Dermis lymphatic vessel endothelial cell (primary cell): ENCODE measurements at places on chromosomes 5 and 9. TPM values are rescaled to one million over a fixed set of nuclear protein-coding genes. Genes with fewer than 3 reads are reported as not detected.

The SLC25A2 gene
- 0.09 and 0.22 TPM in 2 replicates for total RNA-seq

The SEMA6A gene
- 31.0 and 46.4 TPM in 2 replicates for total RNA-seq

The MYORG gene
- 0.86 and 1.2 TPM in 2 replicates for total RNA-seq

The PCDHAC2 gene
- 0.11 and 0.17 TPM in 2 replicates for total RNA-seq

The DHFR gene
- total RNA-seq: 7.7 and 10.4 TPM in 2 replicates

The PCDHA5 gene
- total RNA-seq: under 0.01 TPM in 1 of 2 replicates, not detected in the other

The MEGF9 gene
- 5.0 and 5.1 TPM in 2 replicates for total RNA-seq

The FGF18 gene
- total RNA-seq: under 0.01 TPM in 1 of 2 replicates, not detected in the other

The CARD6 gene
- total RNA-seq: 44.2 and 50.4 TPM in 2 replicates

The PIP5KL1 gene
- 0.87 and 1.7 TPM in 2 replicates for total RNA-seq

The PTPRD gene
- total RNA-seq: 0.43 TPM in 2 replicates

The MEGF10 gene
- 0.43 and 1.6 TPM in 2 replicates for total RNA-seq

The NTNG2 gene
- total RNA-seq: 0.60 and 1.2 TPM in 2 replicates

The CCDC187 gene
- total RNA-seq: not detected in 2 replicates

The OR1K1 gene
- not detected in 2 replicates for total RNA-seq

The PRUNE2 gene
- 14.1 and 19.4 TPM in 2 replicates for total RNA-seq

The ZNF474 gene
- total RNA-seq: 0.11 and 0.17 TPM in 2 replicates

The PNPLA7 gene
- total RNA-seq: 0.34 and 0.65 TPM in 2 replicates

The C9orf50 gene
- total RNA-seq: not detected in 2 replicates

The ELOVL7 gene
- 0.09 and 0.22 TPM in 2 replicates for total RNA-seq

The ADAMTS13 gene
- total RNA-seq: 0.52 and 0.65 TPM in 2 replicates

The PAPPA gene
- 0.09 and 0.22 TPM in 2 replicates for total RNA-seq

The KIF20A gene
- 8.3 and 11.8 TPM in 2 replicates for total RNA-seq

The GABRA6 gene
- total RNA-seq: not detected in 2 replicates

The IL33 gene
- 1.7 and 4.5 TPM in 2 replicates for total RNA-seq

The C5orf22 gene
- 18.9 and 20.0 TPM in 2 replicates for total RNA-seq

The PPP2R2B gene
- total RNA-seq: not detected in 2 replicates

The TTC16 gene
- not detected in 2 replicates for total RNA-seq

The FAM200C gene
- 1.6 and 3.2 TPM in 2 replicates for total RNA-seq

The ESM1 gene
- total RNA-seq: 125 and 485 TPM in 2 replicates

The PCDHGB2 gene
- total RNA-seq: 1.3 and 2.7 TPM in 2 replicates

The EDIL3 gene
- total RNA-seq: 0.09 and 0.22 TPM in 2 replicates

The TRIM23 gene
- total RNA-seq: 24.9 and 32.6 TPM in 2 replicates

The AK8 gene
- total RNA-seq: 0.09 and 0.11 TPM in 2 replicates

The PRDM9 gene
- total RNA-seq: not detected in 2 replicates

The RACK1 gene
- total RNA-seq: 7,121 and 7,227 TPM in 2 replicates

The SPATA31C1 gene
- total RNA-seq: not detected in 2 replicates

The TRPM3 gene
- total RNA-seq: 0.11 and 0.43 TPM in 2 replicates

The PCDHB9 gene
- total RNA-seq: 0.22 and 0.26 TPM in 2 replicates

The OSMR gene
- 6.9 and 10.8 TPM in 2 replicates for total RNA-seq

The SPACA9 gene
- total RNA-seq: 0.87 and 0.95 TPM in 2 replicates

The PCAT7 gene
- total RNA-seq: not detected in 2 replicates

The ZFP2 gene
- 0.33 and 0.52 TPM in 2 replicates for total RNA-seq

The PCDHB4 gene
- 0.09 and 0.22 TPM in 2 replicates for total RNA-seq

The POC5 gene
- 9.8 and 10.1 TPM in 2 replicates for total RNA-seq

The CARD9 gene
- total RNA-seq: 0.09 and 0.43 TPM in 2 replicates

The PRRX2 gene
- total RNA-seq: 0.17 and 0.33 TPM in 2 replicates

The PCYOX1L gene
- 11.1 and 14.0 TPM in 2 replicates for total RNA-seq

The TAF11L10 gene
- total RNA-seq: not detected in 2 replicates

The MAP1B gene
- total RNA-seq: 25.9 and 46.2 TPM in 2 replicates

The PCDHGB4 gene
- total RNA-seq: 6.7 and 11.3 TPM in 2 replicates

The IL3 gene
- total RNA-seq: not detected in 2 replicates

The FRMD3 gene
- total RNA-seq: 3.3 and 3.7 TPM in 2 replicates
